Activated CD4-positive, alpha-beta T cell treated with anti-CD3 and anti-CD28 coated beads for 36 hours (primary cell): ENCODE measurements at places on chromosomes 11 and 22.
A peak's percentile ranks its signal among the peaks of the same experiment; 100 is the strongest.

- H3K36me3 ChIP-seq = no peaks in the 10 kb centered on the region
- DNase-seq = no peak
- H3K4me1 ChIP-seq = peaks cover 27% of the 10 kb centered on the region
- no peak overlapping the region for H3K27ac ChIP-seq
- no peak overlapping the region for H3K4me3 ChIP-seq
These were observed 53.9 kb downstream of the SMIM38 start for GRCh38 chr11:69209421-69210309.

DNA sequence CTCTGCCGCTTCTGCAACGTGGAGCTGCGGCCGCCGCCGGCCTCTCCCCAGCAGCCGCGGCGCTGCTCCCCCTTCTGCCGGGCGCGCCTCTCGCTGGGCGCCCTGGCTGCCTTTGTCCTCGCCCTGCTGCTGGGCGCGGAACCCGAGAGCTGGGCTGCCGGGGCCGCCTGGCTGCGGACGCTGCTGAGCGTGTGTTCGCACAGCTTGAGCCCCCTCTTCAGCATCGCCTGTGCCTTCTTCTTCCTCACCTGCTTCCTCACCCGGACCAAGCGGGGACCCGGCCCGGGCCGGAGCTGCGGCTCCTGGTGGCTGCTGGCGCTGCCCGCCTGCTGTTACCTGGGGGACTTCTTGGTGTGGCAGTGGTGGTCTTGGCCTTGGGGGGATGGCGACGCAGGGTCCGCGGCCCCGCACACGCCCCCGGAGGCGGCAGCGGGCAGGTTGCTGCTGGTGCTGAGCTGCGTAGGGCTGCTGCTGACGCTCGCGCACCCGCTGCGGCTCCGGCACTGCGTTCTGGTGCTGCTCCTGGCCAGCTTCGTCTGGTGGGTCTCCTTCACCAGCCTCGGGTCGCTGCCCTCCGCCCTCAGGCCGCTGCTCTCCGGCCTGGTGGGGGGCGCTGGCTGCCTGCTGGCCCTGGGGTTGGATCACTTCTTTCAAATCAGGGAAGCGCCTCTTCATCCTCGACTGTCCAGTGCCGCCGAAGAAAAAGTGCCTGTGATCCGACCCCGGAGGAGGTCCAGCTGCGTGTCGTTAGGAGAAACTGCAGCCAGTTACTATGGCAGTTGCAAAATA, 816 bp downstream of the PDE3B start:
- H3K27ac ChIP-seq = peak overlapping the region; percentile 89
- DNase-seq = peak; percentile 63
- no peaks in the 10 kb centered on the region for H3K27me3 ChIP-seq
- H3K4me3 ChIP-seq = peak overlapping the region; percentile 75
- peaks cover 35% of the 10 kb centered on the region for H3K36me3 ChIP-seq
- H3K4me1 ChIP-seq = peaks cover 51% of the 10 kb centered on the region

GRCh38 chr11:26943636-26944035, 50.3 kb upstream of the FIBIN start:
- no peaks in the 10 kb centered on the region for H3K4me1 ChIP-seq
- no peak for DNase-seq
- no peak overlapping the region for H3K27ac ChIP-seq
- no peak overlapping the region for H3K4me3 ChIP-seq
- H3K27me3 ChIP-seq = no peaks in the 10 kb centered on the region

- no peak overlapping the region for H3K4me3 ChIP-seq
- peaks cover 8% of the 10 kb centered on the region for H3K4me1 ChIP-seq
- no peak overlapping the region for H3K27ac ChIP-seq
- DNase-seq = no peak
- H3K27me3 ChIP-seq = peaks cover 16% of the 10 kb centered on the region
These were observed 23.4 kb upstream of the NECTIN1 start for GRCh38 chr11:119752345-119752871.

GRCh38 chr11:8081591-8082250, 710 bp downstream of the TUB start:
- H3K27me3 ChIP-seq = peaks cover 48% of the 10 kb centered on the region
- peak overlapping the region; percentile 39 for H3K4me3 ChIP-seq
- H3K27ac ChIP-seq = no peak overlapping the region
- no peaks in the 10 kb centered on the region for H3K36me3 ChIP-seq
